ENCODE measurements at places on chromosomes 16 and 17.

- DNase-seq: no peak
These were observed 33.2 kb downstream of the VPS35L start for GRCh38 chr16:19588661-19589060.

DNA sequence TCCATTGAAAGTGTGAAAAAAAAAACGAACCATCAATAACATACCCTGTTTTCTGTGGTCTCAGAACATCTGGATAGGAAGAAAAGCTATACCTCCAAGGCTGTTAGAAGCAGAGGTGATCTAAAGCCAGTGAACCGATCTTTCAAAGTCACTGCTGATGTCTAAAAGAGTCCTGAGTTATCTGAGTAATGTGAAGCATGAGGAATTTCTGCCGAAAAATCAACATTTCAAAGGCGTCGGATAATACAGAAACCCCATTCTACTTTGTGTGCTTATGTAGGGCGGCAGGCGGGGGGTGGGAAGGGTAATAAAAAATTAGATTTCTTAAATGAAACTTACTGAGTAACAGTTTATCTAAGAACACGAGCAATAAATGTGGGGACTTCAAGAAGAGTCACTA, 3.9 kb downstream of the XYLT1 start:
- no peak for DNase-seq

DNA sequence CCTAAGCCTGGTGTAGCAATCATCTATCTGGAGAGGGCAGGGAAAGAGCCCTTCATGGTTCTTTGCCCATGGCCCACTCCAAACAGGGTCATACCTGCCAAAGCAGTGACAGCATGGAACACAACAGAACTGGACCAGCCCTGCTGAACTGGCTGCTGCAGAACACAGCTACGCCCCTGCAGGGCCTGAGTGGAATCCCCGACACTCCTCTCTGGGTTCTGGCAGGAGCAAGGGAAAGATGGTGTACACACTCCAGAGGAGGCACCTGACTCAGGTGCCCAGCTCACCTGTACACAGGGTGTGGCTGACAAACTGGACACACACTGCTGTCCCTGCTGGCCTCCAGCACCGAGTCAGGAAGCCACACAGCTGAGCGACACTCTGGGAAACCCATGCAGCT, 19.8 kb downstream of the MIEF2 start:
- DNase-seq: no peak

DNA sequence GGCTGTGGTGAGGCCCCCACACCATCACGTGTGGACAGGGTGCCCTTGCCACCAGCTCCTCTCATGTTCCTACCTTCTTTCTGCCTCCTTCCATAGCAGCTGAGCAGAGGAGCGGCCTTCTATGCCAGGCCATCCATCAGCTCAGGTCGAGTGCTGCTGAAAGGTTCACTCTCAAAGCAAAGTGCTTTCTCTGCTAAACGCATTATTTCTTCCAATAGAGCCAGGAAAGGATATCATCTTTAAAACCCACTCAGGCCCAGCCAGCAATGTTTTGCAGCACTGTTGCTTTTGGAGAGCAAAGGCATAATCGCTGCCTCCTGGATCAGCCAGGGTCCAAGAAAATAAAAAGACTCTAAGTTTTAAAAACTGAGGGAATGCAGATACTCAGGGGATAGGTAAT, 54.9 kb upstream of the GPRC5B start:
- DNase-seq: no peak

DNA sequence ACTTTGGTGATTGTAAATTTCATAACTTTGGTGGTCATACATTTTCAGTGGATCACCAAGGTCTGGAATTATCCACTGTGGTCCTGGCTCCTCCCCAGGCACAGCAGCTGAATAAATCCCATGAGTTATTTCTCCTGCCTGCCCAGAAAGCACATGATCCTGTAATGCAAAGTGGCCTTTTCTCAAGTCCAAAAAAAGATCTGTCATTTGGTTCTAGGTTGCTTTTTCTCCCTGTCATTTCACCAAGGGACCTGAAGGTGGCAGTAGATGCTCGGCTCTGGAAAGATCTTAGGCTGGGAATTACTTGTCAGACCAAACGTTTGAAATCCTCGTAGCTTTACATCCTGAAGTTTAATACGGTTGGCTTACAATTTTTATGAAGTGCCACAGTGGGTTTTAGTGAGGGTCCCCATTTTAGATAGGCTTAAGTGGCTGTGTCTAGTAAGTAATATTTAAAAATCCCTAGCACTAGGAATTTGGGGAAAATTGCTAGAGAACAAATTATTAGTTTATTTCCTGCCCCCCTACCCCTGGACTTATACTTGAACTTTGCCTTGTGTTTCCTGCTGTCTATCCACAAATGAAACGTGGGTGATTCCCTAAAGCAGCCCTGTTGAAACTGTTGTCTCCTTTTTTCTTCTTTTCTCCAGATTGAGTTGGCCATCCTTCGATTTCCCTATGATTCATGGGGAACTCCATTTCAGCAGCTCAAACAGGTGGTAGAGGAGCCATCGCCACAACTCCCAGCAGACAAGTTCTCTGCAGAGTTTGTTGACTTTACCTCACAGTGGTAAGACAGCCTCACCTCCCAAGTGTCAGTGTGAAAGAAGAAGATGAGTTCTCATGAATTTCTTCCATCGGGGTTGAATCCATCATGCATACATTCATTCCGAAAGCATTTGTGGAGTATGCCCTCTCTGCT, 111.7 kb downstream of the MAP2K6 start:
- DNase-seq: no peak

- DNase-seq: no peak
These were observed 10.1 kb downstream of the TK2 start for GRCh38 chr16:66539623-66540469.

- no peak for DNase-seq
These were observed 54.3 kb upstream of the DLX4 start for GRCh38 chr17:49914664-49915063.

DNA sequence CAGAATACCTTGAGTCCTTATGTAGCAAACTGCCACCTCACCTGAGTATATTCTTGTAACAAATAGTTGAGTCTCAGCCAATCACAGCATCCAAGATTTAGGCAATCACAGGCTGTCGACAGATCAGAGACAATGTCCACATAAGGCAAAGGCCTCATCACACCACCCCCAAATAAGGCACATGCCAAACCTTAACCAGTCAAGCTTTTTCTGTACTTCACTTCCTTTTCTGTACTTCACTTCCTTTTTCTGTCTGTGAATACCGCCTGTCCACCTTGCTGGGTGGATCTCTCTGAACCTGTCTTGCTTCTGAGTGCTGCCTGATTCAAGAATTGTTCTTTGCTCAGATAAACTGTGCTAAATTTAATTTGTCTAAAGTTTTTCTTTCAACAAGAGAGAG, 210.4 kb upstream of the N4BP1 start:
- DNase-seq: no peak

DNA sequence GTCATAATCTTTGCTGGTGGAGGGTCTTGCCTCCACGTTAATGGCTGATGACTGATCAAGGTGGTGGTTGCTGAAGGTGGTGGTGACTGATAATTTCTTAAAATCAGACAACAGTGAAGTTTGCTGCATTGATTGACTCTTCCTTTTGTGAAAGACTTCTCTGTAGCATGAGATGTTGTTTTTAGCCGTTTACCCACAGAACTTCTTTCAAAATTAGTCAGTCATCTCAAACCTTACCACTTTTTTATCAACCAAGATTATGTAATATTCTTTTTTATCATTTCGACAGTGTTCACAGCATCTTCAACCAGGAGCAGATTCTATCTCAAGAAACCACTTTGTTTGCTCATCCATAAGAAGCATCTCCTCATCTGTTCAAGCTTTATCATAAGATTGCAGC, 5.9 kb downstream of the UQCRC2 start:
- DNase-seq: no peak

DNA sequence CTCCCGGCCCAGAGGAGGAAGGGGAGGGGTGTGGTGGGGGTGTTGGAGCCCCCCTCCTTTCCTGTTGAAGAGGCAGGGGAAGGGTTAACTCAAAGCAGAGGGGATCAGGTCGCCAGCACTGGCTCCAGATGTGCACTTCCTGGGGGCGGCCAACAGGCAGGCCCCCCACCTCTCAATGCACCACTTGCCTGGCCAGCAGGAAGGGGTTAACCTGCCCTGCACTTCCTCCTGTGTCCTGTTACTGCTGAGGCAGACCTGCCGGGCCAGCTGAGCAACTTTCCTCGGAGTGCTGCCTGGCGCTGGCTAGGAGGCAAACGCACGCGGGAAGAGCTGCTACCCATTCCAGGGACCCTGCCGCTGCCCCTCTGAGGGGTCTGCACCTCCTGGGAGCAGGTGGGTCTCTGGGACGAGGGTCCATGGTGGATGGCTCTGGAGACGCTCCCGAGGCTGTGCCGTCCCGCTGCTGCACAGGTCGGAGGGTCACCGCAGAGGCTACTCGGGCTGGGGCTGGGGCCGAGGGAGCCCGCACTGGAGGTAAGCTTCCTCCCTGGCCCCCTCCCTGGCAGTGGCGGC, at the start of gene EPN3:
TSS of gene EPN3 (plus strand) at position 284 of the 573 bp plus-strand sequence. CDS start 3,822 bp downstream, outside the sequence.
- DNase-seq: no peak

DNA sequence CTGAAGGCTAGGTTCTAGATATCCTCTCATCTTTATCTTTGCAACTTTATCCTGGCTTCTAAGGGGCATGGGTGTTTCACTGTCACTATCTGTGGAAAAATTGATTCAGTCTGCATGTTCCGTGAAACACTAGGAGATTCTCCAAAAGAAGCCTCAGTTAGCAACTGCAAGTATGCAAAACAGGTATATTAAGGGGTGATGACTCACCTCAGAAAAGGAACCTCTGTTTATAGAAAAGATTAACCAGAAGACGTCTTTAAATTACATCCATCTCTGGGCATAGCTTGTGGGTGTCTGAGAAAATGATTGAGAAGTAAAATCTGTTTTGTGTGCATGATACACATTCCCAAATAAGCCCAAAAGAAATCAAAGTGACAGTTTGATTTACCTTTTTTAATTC, 353.8 kb upstream of the HSBP1 start:
- no peak for DNase-seq

- no peak for DNase-seq
These were observed 4.4 kb upstream of the BAHCC1 start for GRCh38 chr17:81390873-81391255.

GRCh38 chr17:18224387-18225120, 881 bp upstream of the LLGL1 start:
- no peak for DNase-seq

DNA sequence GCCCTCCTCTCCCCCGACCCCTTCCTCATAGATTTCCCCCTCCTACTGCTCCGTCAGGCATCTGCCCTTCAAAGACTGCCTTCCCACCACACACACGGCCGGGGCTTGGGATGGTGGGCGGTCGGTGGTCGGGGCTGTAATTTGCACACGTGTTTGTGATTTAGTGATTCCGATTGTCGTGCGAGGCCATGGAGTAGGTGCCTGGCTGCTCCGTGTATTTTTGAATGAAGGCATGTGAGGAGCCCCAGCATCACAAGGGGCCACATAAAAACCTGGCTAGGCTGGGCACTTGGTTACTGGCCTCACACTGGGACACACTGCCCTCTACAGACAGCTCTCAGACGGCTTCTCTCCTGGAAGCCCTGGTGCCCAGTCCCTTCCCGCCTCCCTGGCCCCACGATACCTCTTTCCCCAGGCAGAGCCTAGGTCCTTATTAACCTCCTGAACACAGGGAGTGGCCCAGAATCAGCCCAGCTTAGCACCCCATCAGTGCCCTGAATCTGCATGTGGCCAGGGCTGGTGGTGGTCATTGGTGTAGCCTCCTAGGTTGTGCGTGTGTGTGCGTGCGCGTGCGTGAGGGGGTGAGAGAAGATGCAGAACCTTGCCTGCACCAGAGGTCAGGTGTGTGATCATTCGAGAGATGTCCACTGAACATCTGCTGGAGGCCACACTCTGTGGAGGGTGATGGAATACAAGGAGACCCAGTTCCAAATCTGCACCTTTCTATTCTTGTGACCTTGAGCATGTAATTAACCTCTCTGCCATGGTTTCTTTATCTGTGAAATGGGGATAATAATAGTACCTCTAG, 1.3 kb upstream of the SOCS1 start:
- peak; percentile 67 for DNase-seq

- DNase-seq: no peak
These were observed 63.3 kb upstream of the TMC5 start for GRCh38 chr16:19354371-19354770.

DNA sequence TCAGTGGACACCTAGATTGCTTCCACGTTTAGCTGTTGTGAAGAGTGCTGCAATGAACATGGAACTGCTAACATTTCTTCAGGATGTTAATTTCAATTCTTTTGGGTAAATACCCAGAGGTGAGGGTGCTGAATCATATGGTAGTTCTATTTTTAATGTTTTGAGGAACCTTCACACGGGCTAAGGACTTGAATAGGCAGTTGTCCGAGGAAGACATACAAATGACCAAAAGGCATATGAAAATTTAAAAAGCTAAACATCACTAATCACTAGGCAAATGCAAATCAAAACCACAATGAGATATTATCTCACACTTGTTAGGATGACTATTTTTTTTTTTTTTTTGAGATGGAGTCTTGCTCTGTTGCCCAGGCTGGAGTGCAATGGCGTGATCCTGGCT, 173.3 kb downstream of the PRKCB start:
- DNase-seq: no peak

DNA sequence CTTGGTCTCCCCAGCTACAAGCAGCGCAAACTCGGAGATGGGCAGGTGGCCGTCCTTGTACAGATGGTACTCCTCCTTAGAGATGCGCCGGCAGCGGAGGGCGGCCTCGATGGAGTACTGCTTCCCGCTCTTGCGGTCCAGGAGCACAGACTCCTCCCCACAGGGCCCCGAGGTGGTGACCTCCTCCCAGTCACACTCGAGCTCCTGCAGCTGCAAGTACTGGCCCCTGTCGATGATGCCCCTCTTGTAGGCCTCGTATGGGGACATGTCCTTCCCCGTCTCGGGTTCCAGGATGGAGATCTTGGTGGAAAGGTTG, 7.2 kb downstream of the CDK3 start:
- DNase-seq: no peak

DNA sequence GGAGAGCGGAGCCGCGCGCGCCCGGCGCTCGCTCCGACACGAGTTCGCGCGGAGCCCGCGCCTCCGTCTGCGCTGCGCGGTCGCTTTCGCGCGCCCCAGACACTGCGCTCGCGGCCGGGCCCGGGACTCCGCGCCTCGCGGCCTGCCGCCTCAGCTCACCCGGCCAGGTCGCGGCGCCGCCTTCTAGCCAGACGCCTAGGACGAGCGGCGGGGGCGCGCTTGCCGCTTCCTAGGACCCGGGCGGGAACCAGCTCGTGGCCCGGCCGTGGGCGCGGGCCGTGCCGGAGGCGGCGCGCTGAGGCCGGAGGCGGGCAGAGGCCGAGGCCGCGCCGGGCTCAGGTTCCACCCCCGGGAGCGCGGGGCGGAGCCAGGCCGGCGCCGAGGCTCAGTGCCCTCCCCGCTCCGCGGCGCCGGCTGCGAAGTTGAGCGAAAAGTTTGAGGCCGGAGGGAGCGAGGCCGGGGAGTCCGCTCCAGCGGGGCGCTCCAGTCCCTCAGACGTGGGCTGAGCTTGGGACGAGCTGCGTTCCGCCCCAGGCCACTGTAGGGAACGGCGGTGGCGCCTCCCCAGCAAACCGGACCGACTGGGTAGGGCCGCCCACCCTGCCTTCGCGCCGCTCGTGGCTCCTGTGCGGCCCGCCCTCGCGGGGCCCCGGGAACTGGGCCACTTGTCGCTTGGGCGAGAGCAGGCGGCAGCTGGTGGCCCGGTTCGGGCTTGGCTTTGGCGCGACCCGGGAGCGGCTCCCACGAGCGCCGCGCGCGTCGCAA, at the start of gene SPHK1:
TSS of gene SPHK1 (plus strand) at position 388 of the 765 bp plus-strand sequence. CDS start 1,036 bp downstream, outside the sequence.
- DNase-seq: no peak

Data from substantia nigra (tissue), 51 donors.